ENCODE measurements at places on chromosomes 6 and 20.

DNA sequence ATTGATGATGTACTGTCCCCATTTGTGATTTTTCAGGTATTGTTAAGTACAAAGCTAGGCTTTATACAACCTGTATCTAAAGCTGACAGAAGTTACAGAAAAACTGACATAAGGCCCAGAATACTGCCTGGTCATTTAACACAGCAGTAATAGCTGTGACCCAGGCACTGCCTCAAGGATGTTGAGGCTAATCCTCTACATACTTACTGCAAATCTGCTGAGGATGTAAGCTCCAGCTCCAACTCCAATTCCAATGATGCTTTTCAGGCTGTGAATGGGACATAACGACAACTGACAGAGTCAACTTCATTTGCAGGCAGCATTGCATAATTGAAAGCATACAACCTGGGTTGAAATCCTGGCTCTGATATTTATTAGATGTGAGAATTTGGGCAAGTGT is 36.3 kb upstream of the SLA2 start:
- no peak for DNase-seq

DNA sequence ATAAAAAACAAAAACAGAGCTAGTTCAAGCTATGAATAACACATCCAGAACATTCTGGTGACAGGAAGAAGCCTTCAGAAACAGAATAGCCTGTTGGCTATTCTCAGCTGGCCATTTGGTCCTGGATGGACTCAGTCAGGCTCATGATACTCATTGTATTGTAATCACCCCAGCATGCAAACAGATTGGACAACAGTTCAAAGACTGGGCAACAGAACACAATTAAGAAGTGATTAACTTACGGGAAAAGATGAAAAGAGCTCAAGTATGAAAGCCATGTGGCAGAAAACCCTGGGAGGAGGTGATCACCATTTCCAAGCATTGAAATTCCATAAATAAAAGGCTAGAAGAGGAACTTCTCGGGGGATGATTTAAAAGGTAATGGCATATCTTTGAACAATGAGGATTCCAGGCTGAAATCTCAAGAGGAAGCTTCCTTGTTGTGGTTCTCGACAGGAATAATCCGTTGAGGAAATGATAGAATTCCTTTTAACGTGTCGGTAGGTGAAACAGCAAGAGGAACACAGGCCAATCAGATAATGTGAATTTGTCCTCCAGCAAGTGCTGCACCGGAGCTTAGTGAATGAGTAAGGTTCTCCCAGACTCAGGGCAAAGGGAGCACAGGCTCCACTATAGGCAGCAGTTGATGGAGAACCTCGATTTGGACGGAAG is 172.4 kb downstream of the BCAS1 start:
- DNase-seq, result no peak

- DNase-seq, result peak; percentile 15
Observed at GRCh38 chr6:105880030-105880492, 206.1 kb upstream of the PRDM1 start.

DNA sequence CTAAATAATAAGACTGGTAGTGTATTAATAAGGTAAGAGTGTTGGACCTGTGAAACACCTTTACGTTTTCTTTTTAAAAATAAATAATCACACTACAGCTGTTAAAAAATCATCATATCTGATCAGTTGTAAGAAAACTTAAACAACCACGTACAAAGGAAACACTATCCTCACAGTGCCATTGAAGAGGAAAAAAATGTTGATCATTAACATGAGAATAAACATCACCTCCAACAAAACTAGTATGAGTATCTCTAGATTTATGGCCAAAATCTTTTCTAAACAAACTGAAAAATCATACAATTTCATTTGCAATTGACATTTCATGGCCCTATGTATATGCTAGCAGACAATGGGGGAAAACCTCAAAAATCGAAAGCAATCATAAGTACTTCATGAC is 590 bp downstream of the EYS start:
- no peak for DNase-seq

- DNase-seq, result no peak
Observed at GRCh38 chr20:63253438-63254231, 628 bp downstream of the NKAIN4 start.

DNA sequence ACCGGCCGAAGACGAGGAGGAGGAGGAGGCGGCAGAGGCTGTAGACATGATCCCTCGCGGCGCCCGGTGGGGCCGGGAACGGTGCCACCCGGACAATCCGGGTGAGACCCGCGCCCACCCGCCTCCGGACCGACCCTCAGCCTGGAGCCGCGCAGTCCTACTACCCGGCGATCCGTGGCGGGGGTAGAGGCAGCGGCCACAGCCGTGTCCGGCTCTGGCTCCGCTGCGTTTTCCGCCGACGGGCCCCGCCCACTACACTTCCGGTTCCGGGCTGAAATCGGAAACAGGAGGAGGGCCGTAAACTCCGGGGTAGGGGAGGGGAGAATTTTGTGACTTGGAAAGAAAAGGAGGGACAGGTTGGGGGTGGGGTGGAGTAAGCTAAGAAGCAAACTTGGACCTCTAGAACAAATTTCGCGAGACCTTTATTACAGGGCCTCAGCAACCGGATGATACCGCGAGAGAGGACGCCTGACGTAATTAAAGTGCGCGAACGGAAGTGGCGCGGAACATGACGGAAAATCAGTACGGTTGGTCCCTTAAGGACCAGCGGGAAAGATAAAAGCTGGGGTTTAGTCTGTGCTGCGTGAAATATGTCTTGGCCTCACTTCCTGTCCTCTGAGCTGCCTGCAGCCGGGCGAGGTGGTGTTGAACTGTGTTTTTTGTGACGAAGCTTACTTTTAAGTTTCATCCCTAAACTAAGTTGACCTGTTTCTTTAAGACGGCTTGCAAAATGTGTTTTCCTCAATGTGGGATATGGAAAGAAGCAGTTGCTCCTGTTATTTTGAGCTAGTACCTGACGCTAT is at the start of gene MAP3K7:
TSS of gene MAP3K7 (minus strand) at position 237 of the 803 bp plus-strand sequence. CDS start at position 48, 189 bp downstream.
- DNase-seq, result peak; percentile 89

DNA sequence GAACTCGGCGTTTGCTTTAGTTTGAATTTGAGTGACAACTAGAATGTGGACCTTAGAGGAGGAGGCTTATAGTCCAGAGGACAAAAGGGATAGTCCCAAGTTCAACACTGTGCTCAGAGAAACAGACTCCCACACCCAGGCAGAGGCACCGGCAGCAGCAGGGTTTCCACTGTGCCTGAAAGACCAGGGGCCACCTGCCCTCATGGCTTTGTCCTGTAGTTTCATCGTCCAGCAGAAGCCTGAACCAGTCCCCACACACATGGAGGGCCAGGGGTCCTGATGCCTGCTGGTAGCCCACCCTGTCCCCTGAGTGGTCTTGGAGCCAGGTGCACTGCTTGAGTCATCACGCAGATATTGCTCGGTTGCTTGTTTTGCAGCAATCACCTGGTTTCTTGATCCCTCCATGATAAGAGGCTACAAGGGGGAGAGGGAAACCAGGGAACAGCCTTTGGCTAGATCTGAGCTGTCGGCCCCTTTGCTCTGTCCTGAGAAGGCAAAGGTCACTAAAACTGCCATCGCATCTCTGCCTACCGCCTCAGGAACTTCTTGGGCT is 7.2 kb upstream of the ACSS1 start:
- DNase-seq, result no peak

DNA sequence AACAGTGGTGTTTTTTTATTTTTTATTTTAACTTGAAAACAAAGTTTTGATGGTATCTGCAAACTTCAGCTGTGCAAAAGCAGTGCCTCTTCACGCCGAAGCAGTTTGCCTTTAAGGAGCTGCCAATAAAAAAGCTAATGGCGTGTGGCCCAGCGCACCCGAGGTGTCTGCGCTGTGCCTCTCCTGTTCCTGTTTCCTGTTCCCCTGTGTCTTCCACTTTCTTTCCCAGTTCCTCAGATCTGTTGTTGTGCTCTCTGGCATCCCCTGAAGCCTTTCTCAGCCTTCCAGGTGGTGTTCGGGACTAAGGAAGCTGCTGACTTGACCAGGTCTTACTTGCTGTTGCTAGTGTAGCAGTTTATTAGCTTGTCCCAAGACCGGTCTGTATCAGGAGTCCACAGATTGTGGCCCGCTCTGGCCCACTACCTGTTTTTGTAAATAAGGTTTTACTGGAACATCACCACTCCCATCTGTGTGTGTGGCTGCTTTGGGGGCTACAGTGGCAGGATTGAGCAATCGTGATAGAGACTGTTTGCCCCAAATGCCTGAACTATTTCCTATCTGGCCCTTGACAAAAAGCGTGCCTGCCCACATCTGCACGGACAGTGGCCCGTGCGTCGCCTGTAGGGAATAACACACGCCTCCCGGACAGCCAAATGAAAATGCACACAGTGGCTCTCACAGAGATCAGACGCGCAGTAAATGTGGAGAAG is 178.3 kb downstream of the TMEM242 start:
- no peak for DNase-seq

DNA sequence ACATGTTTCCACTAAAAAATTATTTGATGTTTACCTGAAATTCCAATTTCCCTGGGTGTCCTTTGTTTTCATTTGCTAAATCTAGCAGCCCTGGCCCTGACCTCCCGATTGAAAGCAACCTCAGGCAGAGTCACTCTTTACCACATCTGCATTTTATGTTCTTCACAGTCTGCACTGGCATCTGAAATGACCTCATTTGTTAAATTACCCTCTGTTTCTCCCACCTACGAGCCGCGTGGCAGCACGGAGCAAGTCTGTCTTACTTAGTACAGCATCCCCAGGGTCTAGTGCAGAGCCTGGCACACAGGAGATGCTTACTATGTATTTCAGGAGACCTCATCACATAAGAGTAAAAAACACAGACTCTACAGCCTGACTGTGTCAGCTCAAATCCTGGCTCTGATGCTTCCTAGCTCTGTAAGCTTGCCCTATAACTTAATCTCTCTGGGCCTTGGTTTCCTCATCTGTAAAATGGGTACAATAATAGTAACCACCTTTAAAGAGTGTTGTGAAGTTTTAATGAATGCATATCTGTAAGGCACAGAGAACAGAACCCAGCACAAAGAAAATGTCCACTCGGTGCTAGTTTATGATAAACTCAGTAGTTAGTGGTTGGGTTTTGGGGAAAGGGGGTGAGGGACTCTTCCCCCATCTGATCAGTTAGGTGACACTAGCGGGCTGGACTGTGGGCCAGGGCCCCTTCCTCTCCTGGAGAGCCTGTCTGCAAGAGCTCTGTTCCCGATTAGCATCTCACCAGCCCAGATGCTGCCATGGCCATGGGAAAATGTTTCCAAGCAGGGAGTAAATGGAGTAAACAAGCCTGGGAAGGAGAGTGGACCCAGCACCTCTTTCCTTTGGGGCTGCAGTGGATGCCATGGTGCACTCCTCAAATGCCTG is 88.2 kb downstream of the PREX1 start:
- DNase-seq, result no peak

DNA sequence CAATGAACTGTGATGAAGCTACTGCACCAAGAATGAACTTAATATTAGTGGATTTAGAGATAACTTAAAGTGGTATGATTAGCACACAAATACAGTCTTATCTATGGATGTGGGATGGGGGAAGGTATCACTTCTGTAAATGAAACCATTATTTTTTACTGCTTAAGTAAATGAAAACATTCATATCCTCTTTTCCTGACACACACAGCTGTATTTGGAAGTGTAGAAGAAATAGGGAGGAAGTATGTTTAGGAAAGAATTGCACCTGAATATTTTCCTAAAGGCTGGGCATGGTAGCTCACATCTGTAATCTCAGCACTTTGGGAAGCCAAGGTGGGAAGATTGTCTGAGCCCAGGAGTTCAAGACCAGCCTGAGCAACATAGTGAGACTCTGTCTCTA is 96.8 kb downstream of the HIVEP2 start:
- DNase-seq, result no peak

DNA sequence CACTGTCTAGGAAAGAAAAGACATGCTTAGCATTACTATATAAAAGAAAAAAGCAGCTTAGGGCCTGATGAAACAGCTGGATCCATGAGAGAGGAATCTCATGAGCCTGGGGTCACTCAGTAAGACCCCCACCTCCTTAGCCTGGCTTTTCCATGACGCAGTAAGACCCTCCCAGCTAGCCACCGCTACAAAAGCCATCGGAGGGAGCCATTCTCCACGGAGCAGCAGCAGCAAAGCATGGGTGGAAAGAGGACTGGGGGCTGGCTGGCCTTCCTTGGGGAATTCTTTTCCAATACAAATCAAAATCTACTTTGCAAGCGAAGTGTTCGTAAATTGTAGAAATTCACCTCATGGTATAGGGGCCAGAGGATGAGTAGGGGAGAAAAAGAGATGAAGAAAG is 91.8 kb downstream of the SOD2 start:
- DNase-seq, result no peak

DNA sequence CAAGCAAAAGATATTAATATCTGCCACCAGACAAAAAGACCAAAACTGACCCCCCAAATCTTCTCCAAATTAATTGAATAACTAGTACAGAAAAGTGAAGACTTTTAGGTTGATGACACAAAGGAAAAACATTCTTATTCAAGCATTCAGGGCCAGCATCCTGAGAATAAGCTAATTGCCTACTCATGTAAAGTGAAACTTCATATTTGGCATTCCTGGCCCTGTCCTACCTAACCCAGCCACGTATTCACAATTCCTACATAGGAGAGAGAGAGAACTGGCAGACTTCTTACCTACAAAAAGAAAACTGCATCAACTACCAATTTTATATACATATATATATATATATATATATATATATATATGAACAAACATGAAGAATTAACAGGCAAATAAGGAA is 4.9 kb upstream of the ASCC3 start:
- no peak for DNase-seq

- no peak for DNase-seq
Observed at GRCh38 chr20:24961384-24962181, 12.5 kb downstream of the CST7 start.

GRCh38 chr20:635028-635892 is 17.7 kb downstream of the SRXN1 start:
- no peak for DNase-seq

DNA sequence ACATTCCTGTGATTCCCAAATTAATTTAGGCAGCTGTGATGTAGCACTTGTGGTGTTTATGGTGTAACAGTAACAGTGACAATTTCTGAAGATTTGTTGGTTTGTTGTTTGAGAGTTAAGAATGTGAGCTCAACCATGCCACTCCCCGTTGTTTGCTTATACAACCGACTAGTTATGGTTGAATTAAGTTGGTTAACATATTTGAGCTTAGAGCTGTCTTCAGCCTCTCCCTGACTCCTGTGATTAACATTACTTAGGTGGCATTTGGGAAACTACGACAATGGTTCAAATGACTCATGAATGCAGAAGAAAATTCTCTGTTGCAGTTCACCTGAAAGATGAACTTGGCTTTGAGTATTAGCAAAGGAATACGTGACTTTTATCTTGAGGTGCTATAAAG is 35.9 kb upstream of the PRL start:
- no peak for DNase-seq

- DNase-seq, result no peak
Observed at GRCh38 chr6:157987788-157988699, 6.4 kb downstream of the SYNJ2 start.

- DNase-seq, result no peak
Observed at GRCh38 chr6:108764580-108764950, 83.7 kb upstream of the ARMC2 start.

- no peak for DNase-seq
Observed at GRCh38 chr20:13517831-13518230, 120.9 kb downstream of the TASP1 start.

DNA sequence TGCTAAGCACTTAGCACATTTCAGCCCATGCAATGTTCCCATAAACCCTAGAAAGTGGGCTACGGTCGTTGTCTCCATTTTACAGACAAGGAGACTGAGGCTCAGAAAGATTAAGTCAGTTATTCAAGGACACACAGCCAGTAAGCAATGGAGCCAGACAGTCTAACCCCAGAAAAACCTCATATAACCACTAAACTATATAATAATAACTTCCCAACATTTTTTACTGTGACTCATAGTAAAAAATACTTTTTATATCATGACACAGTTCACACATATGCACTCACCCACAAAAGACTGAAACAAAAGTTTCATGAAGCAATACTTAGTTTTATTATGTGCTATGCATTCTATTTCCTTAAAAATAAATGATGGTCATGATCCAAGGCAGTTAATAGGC is 66.2 kb upstream of the EYA2 start:
- no peak for DNase-seq
